Stimulated activated CD8-positive, alpha-beta memory T cell treated with anti-CD3 and anti-CD28 coated beads, Interleukin-2, amount 100 ng/mL, for 1 hour (primary cell): ENCODE measurements at places on chromosomes 1 and 21.

DNA sequence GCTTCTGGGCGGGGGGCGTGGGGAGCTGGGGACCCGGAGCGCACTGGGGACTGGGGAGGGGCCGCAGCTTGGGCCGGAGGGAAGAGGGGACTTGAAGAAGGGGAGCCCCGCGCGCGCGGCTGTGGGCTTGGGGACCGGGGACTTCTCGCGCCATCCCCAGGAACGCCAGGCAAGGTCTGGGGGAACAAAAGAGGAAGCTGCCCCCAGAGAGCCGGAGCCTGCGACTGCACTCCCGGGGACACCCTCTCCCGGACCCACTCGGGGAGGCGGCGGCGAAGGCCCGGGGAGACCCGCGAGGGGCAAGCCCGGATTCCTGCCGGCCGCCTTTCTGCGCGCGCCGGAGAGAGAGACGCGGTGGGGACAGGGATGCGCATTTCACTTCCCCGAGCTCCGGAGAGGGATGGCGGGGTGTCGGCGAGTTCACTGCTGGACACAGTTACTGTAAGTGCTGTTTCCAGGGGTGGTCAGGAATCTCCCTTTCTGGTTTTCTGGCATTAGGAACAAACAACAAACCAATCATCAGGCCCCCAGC, 732 bp downstream of the ABCG1 start:
- DNase-seq, result no peak

DNA sequence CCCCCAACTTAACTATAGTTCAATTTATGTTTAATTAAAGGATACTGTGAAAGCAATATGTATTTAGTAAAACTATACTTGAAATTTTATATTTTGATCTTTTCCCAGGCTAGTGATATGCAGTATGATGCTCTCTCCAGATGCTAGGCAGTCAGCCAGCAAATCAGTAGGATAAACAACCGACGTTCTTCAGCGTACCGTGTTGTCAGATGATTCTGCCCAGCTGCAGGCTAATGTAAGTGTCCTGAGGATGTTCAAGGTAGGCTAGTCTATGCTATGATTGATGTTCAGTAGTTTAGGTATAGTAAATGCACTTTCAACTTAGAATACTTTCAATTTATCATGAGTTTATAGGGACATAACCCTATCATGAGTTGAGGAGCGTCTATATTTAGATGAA, 762.6 kb downstream of the MRPL39 start:
- DNase-seq, result no peak

GRCh38 chr1:233143241-233143640, 152.3 kb downstream of the PCNX2 start:
- DNase-seq, result no peak

DNA sequence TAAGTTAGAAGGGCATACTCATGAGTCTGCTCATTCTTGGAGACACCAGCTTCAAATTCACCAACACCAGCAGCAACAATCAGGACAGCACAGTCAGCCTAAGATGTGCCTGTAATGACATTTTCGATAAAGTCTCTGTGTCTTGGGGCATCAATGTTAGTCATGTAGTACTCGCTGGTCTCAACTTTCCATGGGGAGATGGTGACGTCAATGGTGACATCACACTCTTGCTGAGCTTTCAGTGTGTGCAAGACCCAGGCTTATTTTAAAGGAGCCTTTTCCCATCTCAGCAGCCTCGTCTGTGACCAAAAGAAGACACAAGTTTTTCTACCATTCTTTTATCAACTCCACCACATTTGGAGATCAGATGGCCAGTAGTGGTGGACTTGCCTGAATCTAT, 75.5 kb downstream of the SERINC2 start:
- DNase-seq, result no peak

DNA sequence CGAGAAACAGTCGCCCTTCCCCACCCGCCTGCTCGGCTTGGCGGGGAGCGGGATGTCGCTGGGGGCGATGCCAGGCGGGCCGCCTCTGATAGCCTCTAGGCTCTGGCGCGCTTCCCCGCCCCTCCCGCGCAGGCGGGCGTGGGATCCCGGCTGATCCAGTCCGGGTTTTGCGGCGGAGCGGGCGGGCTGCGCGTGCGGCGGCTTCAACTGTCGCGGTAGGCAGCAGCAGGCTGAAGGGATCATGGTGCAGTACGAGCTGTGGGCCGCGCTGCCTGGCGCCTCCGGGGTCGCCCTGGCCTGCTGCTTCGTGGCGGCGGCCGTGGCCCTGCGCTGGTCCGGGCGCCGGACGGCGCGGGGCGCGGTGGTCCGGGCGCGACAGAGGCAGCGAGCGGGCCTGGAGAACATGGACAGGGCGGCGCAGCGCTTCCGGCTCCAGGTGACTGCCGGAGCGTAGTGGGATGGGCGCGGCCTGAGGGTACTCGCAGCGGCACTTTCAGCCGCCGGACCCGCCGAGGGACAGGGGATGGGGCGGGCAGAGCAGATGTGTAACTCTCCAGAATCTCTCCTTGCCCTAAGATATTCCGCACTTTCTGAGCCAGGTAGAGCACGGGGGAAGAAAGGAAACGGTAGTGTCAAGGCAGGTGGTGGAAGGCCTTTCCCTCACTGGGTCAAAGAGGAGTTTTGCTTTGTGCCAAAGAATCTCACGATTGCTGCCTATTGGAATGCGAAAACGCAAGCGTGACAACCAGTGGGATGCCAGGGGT, at the start of gene FAAH:
TSS of gene FAAH (plus strand) at position 210 of the 764 bp plus-strand sequence. CDS start at position 242, 32 bp downstream.
- no peak for DNase-seq

DNA sequence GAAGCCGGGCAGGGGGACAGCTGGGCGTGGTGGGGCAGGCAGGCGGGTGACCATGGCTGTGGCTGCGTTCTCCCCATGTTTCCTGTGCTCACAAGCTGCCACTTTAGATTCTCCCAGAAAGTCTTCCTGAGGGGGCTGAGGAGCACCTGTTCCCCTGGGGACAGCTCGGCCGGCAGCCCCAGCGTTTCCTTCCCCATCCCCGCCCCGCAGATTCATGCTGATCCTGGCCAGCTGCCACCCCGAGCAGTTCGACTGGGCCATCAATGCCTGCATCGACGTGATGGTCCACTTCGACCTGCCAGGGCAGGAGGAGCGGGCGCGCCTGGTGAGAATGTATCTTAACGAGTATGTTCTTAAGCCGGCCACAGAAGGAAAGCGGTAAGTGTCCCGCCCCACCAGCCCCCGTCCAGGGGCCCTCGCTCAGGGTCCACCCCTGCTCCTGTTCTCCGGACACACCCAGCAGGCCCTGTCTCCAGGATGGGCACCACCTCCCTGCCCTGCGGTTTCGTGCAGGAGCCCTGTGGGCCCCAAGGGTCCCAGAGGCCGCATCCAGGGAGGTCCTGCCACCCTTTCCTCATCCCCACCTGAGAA, 10.9 kb upstream of the ATAD3B start:
- DNase-seq, result no peak

DNA sequence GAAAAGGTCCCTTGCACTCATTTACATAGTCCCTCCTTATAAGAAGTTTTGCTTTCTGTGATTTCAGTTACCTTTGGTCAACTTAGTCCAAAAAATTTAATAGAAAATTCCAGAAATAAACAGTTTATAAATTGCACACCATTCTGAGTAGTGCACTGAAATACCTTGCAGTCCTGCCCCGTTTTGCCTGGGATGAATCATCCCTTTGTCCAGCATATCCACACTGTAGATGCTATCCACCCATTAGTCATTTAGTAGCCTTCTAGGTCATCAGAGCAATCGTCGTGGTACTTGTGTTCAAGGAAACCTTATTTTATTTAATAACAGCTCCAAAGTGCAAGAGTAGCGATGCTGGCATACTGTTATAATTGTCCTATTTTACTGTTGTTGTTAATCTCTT, 38.0 kb downstream of the SPRTN start:
- DNase-seq, result no peak
